ENCODE measurements at places on chromosomes 12 and 14.

DNA sequence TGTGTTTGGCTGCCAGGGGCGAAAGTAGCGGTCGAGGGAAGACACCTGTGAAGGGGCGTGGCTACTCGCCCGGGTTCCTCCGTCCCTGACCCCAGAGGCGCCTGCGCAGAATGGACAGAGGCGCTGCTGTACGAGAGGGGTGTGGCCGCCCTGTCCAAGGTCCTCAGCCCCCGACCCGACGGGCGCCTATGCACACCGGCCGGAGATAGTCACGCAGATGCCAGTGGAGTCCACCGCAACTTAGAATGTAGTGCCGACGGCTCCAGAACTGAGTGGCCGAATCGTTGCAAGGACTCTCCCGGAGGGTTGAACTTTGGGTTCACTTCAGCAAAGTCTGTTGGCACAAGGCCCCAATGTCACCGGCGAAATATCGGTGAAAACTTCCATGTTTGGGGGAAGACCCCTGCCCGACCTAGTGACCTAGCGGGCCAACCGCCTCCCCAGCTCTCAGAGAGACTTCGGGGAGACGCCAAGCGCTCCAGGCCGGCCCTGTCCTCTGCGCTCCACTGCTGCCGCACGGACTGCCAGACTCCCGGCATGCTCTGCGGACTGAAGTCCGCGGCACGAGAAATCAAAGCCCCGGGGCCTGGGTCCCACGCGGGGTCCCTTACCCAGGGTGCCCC lies 541 bp upstream of the RNU6-7 start:
- peak; percentile 45 for DNase-seq

- DNase-seq = no peak
These were observed 48.7 kb downstream of the CPM start for GRCh38 chr12:68884251-68884650.

- DNase-seq = no peak
These were observed 42.4 kb upstream of the BDKRB2 start for GRCh38 chr14:96162265-96162664.

- DNase-seq = no peak
These were observed 19.1 kb upstream of the DHRS7 start for GRCh38 chr14:60184146-60184904.

Data from stimulated activated CD4-positive, alpha-beta T cell treated with anti-CD3 and anti-CD28 coated beads, Interleukin-1b, Interleukin-23, amount 100 ng/mL, for 1 hour (primary cell).